ENCODE measurements at places on chromosomes 2 and 18.

GRCh38 chr2:88159955-88160415, 10.2 kb upstream of the THNSL2 start:
- no peak overlapping the region for H3K4me3 ChIP-seq
- no peaks in the 10 kb centered on the region for H3K27me3 ChIP-seq
- no peaks in the 10 kb centered on the region for H3K36me3 ChIP-seq
- no peaks in the 10 kb centered on the region for H3K4me1 ChIP-seq

DNA sequence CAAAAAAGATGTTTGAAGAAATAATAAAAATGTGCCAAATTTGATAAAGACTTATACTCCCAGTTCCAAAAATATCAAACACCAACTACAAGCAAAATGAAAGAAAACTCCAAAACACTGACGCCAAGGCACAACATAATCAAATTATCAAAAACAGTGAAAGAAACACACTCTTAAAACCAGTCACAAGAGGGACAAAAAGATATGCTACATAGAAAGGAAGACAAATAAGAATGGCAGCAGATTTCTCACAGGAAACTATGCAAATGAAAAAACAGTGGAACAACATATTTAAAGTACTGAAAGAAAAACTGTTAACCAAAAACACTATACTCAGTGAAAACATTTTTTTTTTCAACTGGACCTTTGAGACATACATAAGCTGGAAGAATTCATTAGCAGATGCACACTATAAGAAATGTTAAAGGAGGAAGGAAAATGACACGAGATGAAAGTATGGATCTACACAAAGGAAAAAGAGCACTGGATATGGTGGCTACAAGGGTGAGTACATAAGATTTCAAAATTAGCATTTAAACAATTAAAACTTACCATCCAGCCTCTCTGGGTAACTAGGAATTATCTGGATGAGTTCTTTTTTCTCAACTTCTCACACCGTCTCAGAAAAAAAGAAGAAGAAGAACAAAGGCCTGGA, 94.0 kb upstream of the ACVR1C start:
- no peaks in the 10 kb centered on the region for H3K36me3 ChIP-seq
- H3K27ac ChIP-seq: no peak overlapping the region
- H3K4me3 ChIP-seq: no peak overlapping the region
- no peak for DNase-seq

GRCh38 chr18:48542513-48543181, 3.8 kb downstream of the CTIF start:
- H3K27me3 ChIP-seq: no peaks in the 10 kb centered on the region
- no peaks in the 10 kb centered on the region for H3K36me3 ChIP-seq
- peaks cover 3% of the 10 kb centered on the region for H3K4me1 ChIP-seq

DNA sequence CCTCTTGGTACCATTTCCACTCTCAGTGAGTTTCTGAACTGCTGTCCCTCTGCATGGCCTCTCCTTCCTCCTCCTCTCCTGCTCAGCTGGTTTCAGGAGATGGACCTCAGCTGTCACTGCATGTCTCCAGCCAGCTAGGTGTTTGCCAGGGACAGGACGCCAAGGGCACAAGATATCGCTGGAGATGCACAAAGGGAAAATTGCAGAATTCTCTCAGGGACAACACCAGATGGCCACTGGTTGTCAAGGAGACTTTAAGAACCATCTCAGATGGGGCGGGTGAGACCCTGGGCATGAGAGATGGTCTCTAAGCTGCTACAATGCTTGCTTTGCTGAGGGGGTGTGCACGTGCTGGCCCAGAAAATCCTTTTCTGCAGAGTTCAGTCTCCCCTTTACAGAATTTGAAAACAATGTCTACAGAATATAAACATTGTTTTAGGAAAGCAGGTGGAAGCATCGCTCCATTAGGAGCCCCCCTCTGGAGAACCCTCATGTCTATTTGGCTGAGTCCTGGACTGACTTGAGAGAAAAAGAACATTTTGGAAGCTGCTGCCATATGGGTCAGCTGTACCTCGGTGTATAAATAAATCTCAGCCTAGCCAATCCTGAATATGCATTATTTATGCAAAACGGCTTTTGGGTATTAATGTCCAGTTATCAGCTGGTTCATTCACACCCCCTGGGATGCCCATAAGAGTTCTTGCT, 57.8 kb upstream of the SPP2 start:
- no peaks in the 10 kb centered on the region for H3K27me3 ChIP-seq
- no peak overlapping the region for H3K4me3 ChIP-seq
- H3K36me3 ChIP-seq: no peaks in the 10 kb centered on the region

DNA sequence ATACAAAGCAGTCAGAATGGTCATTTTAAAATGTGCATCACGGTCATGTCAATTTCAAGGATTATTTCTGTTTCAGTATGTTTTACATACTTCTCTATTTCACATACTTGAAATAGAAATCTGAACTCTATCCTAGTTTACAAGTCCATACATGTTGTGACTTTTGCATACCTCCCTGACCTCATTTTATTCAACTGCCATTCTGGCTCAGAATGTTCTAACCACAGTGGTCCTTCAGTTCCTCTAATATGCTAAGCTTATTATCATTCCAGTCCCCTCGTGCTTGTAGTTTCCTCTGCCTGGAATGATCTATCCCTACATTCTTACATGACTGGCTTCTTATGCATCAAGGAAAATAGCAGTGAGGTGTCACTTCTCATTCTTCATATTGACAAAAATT, 295.6 kb downstream of the KIAA1328 start:
- no peak overlapping the region for H3K27ac ChIP-seq
- DNase-seq: no peak
- H3K4me3 ChIP-seq: no peak overlapping the region
- H3K27me3 ChIP-seq: no peaks in the 10 kb centered on the region

- DNase-seq: no peak
- no peaks in the 10 kb centered on the region for H3K27me3 ChIP-seq
- H3K4me1 ChIP-seq: no peaks in the 10 kb centered on the region
- H3K4me3 ChIP-seq: no peak overlapping the region
- H3K36me3 ChIP-seq: peaks cover 23% of the 10 kb centered on the region
These were observed 61.3 kb upstream of the PGAP1 start for GRCh38 chr2:196987649-196988364.

DNA sequence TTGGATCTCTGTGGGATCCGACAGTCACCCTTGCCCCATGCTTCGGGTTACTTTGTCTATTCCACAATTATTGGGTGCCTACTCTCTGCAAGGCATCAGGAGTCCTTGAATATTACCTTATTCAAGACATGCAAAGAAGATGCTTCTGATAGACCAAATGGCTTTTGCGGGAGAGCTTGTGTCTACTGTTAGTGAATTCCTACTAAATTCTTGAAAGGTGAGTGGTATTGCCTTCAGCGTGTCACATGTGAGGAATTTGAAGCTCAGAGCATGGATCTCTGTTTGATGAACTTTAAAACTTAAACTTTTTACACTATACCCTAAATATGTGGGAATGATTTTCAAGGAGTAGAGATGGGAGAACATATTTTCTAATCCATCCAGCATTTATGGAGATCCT, 184.4 kb downstream of the LTBP1 start:
- H3K4me1 ChIP-seq: no peaks in the 10 kb centered on the region
- no peaks in the 10 kb centered on the region for H3K36me3 ChIP-seq

Data from effector memory CD4-positive, alpha-beta T cell (primary cell).